Heart left ventricle (tissue), 16 donors: ENCODE measurements at places on chromosomes 16 and 17.

DNA sequence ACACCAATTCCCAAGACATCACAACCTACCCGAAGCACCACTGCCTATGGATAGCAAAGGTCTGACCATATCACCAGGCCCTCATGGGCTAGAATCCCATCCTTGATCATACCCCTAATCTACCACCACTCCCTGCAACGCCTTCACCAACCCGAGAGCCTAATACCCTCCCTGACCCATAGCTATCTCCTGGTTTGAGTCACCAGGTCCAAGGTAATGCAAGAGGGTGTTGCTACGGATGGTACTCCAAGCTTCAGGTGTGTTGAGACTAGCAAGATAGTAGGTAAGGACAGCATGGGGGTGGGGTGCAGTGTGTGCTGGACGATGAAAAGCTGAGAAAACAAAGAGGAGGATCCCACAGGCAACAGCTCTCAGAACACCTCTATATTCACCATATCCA is 258.0 kb downstream of the ZFHX3 start:
- DNase-seq = no peak

DNA sequence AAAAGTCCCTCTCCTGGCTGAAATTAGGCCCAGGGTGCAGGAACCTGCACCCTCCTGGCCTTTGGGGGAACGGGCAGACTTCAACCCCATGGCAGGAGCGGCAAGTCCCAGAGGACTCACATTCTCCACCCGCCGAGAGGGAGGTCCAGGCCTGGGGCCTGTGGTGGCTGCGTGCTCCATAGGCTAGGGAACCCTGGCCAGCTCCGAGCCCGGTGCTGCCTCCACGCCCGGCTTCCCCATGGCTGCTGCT is 130 bp downstream of the CCDC78 start:
- no peak for DNase-seq

GRCh38 chr16:84024854-84025253 is 17.7 kb downstream of the SLC38A8 start:
- DNase-seq = no peak

DNA sequence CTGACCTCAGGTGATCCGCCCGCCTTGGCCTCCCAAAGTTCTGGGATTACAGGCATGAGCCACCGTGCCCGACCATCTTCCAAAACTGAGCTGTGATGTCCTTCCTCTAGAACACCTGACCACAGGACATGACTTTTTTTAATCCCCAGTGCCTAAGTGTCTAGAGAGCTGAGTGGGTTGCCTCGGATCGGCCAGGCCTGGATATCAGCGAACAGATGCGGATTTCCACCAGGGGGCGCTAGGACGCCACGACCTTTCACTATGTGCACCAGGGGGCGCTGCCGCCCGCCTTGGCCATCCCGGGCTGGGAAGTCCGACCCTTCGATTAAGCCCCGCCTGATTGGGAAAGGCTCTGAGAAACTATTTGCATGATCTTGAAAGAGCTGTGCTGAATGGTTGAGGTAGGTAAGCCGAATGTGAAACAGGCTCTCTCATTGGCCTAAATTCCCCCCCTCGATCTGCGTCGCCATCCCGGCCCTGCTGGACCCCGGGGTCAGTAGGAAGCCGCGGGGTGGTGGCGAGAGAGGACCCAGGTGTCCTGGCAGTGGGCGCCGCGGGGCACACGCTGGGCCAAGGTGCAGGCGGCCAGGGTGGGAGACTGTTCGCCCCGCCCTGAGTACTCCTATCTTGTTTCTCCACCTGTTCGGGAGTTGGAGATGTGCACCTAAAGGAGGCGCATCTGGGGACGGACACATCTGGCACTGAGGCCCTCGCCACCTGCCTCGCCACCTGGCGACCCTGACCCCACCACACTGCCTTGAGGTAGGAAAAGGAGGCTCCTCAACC is at the start of gene ACBD4:
Gene ACBD4, plus strand, starts transcription at position 496 of the 786 bp plus-strand sequence. CDS start 458 bp downstream, outside the sequence.
- DNase-seq = peak; percentile 96

- no peak for DNase-seq
These were observed 25.7 kb downstream of the UBALD1 start for GRCh38 chr16:4588961-4589360.

DNA sequence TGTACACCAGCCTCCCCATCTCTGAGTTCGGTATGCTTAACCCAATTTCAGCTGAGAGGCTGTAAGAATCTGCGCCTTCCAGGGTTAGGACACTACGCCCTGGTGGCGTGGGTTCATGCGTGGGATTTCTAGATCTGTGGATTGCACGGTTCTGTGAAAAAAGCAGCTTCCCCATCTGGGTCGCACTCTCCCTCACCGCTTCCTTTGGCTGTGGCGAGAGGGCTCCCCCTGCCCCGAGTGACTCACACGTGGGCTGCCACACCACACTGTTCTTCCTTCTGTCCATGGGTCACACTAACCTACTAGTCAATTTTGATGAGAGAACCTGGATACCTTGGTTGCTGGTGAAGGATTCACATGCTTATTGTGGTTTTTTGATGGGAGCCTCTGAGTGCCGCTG is 256.0 kb upstream of the MAF start:
- no peak for DNase-seq

GRCh38 chr17:40461732-40462342 is 18.6 kb downstream of the IGFBP4 start:
- no peak for DNase-seq

GRCh38 chr16:46753015-46753414 is 4.9 kb upstream of the MYLK3 start:
- no peak for DNase-seq

GRCh38 chr16:68013440-68013839 is 2.3 kb downstream of the DPEP2NB start:
- no peak for DNase-seq

- DNase-seq = no peak
These were observed 133.9 kb downstream of the SOCS1 start for GRCh38 chr16:11121914-11122692.

- DNase-seq = no peak
These were observed 352.2 kb upstream of the TNRC6C start for GRCh38 chr17:77606146-77606864.

GRCh38 chr17:57879437-57880085 is 29.7 kb upstream of the MRPS23 start:
- no peak for DNase-seq

DNA sequence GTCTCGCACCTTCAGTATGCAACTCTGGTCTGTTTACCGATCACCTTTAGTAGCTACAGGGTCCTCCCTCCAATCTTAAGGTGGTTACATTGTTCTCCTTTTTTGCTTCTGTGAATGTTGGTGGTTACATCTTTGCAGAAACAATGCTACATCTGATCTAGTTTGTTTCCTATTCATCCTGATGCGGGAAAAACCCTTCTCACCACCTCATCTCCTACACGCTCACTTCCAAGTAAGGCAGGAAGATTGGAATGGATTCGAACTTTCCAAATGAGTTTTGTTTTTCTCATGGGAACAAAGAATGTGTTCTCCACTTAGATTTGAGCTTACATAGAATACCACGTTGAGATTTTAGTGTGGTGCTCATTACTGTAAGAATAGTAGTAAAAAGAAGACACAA is 14.5 kb downstream of the ZC3H18 start:
- no peak for DNase-seq

GRCh38 chr16:86598607-86599565 is 20.5 kb downstream of the FOXL1 start:
- no peak for DNase-seq

DNA sequence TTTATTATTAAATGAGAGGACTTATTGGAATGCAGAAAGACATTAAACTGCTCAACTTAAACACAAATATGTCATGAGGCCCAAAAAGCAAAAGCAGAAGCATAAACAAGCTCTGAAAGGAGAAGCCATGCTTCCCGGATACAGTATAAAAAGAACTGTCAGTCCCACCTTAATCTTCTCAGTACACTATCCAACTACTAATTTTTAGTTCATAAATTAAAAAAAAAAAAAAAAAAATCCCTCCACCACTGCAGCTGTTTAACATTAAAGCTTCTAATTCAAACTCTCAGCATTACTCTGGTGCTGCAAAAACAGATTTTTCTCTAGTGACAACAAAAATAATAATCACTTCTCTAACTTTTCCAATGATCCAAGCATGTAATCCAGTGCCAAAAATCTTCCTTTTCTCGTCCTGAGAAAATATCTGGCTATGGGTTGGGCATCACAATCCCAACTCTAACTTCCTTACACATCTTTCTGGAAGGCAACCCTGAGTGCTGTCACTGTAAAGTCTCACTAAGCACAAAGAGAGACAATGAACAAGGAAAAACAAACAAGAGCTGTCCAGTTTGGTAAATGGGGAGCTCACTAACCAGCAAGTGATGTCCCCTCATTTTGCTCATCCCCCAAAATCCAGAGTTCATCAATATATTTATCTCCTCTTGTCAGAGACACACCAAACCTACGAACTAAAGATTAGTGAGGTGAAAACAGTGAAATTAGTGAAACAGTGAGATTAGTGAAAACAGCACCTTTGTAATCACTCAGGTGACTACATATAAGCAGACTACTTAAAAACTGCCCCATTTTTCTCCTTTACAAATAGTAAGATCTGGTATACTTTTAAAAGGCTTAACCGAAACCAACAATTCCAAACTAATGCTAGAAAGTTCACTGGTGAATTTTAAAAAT is 5.5 kb downstream of the USP32 start:
- no peak for DNase-seq

DNA sequence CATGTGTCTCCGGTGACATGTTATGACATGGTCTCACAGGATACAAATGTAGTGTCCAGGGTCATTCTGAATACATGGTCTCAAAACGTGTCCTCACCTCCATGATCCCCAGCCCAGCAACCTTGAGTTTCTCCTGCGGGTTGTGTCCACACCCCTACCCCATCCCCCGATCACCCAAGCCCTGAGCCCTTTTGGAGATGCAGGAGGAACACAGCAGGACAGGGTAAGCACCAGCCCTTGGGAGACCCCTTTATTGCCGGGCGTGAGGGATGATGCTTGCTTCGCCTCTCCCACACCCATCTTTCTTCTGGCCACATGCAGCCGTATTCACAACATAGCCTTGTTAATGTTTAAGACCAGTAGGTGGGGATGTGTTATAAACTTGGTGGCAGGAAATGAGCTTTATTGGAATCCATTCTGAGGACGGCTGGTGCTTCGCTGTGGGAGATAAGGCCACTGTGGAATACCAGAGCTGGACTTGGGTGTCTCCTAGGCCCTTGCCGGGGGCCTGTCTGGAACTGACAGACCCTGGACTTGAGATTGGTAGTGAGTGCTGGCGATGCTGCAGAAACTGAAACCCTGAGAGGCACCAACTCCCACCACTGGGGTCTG is 5.5 kb downstream of the TMEM132E start:
- no peak for DNase-seq

- DNase-seq = no peak
These were observed 188.0 kb downstream of the SOX9 start for GRCh38 chr17:72308744-72309385.

DNA sequence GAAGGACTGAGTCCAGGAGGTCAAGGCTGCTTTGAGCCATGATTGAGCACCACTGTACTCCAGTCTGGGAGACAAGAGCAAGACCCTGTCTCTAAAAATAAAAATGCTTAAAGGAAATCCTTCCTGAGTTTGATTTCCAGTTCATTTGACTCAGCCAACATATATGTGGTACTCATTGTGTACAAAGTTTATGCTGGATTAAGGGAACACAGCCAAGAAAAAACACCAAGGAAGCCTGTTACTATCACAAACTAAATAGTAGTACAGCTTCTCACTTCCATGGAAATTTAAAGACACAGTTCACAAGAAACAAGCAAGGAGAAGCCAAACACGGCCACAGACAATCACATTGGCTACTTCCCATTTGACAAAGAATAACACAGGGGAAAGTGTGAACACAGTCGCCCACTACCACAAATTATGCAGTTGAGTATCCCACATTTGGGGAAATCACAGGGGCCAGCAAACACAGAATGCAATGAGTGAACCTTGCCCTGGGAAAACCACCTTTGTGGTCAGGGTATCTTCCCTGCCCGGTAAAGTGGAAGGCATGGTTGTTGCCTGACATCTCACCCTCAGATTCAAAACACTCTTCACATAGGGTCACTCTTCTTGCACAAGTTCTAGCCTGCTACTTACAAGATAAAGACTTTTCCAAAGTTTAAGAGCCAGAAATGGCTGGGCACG is 14.5 kb downstream of the TEX14 start:
- DNase-seq = no peak

DNA sequence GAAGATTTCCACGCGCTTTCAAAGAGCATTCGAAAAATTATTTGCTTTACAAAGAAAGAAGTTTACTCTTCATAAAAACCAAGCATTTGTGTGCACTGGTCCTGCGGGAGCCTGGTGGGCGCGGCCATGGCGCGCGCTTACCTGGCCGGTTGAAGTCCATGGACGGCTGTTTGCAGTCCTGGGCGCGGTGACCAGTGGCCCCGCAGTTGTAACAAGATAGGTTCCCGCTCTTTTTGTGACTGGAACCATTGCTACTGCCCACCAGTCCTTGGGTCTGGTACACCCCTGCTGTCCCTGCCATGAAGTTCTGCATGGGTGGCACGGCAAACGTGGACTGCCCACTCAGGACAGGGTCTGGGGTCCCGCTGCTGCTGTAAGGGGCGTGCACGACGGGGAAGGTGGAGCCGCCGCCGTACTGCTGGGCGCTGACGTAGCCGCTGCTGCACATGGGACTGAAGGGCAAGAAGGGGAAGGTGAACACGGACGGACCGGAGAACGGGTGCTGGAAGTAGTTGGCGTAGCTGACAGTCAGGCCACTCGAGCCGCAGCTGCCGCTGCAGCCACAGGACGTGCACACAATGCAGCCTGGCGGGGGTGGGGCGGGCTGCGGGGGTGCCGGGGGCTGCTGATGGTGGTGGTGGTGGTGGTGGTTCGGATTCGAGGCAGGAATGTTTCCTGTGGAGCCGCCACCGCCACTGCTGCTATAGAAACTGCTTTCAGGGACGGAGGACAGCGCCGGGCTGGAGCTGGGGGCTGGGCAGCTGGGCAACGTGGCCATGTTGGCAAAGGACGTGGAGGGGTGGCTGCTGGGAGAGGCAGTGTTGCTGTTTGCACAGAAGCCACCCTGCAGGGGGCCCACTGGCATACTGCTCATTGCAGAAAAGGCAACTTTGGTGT is 19.5 kb downstream of the MAP1LC3B start:
- DNase-seq = no peak

- DNase-seq = no peak
These were observed 20.8 kb downstream of the DCUN1D3 start for GRCh38 chr16:20879175-20880040.

DNA sequence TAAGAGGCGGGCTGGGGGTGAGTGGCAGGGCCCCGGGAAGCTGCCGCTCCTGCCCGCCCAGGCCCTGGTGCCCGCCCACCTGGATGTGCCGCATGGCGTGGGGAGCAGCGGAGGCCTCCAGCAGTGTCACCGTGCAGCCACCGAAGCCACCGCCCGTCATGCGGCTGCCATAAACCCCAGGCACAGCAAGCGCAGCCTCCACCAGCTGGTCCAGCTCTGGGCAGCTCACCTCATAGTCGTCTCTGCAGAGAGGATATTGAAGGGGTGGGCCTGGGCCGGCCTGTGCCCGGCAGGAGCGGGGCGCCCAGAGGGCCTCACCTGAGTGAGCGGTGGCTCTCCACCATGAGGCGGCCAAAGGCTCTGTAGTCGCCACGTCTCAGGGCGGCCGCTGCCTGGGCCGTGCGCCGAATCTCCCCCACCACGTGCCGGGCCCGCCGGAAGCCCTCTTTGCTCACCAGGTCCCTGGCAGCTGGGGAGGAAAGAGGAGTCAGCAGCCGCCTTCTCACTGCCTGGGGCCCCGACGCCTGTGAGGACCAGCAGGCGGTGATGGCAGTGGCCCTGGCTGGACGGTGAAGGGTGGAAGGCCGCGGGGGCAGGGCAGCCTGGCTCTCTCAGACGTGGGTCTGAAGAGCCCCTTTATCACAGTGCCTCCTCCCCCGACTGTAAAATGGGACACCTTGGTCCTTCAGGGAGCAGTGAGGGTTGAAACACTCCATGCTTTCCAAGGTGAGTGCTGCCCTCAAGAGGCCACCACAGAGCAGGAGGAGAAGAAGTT is 6.7 kb downstream of the GALK1 start:
- DNase-seq = no peak

GRCh38 chr17:34006126-34006525 is 249.0 kb upstream of the CCL2 start:
- DNase-seq = no peak
